Large intestine (tissue), 12 donors: ENCODE measurements at places on chromosomes 7 and 10. TPM values are rescaled to one million over a fixed set of nuclear protein-coding genes. Genes with fewer than 3 reads are reported as not detected.

DNA sequence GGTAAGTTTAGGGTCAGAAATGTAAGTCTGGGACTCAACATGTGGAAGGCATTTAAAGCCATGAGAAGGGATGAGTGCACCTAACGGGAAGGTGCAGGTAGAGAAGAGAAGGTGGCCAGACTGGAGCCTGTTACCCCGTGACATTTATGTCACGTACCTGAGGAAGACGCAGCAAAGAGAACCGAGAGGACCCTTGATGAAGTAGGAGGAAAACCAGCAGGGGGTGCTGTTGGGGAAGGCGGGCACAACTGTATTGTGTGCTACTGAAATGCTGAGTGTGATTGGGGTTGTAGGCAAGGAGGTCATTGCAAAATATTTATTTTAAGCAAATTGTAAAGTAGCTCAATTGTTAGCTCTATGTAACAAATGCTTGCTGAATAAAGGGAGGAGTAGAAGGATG lies 338.2 kb upstream of the PRKCQ start:
- H3K27ac ChIP-seq = no peak overlapping the region
- no peaks in the 10 kb centered on the region for H3K36me3 ChIP-seq
- H3K27me3 ChIP-seq = peaks cover 3% of the 10 kb centered on the region
- no peak for DNase-seq

GRCh38 chr7:47046949-47047348 lies 535.0 kb downstream of the TNS3 start:
- no peak overlapping the region for H3K4me3 ChIP-seq
- H3K27me3 ChIP-seq = no peaks in the 10 kb centered on the region
- no peaks in the 10 kb centered on the region for H3K4me1 ChIP-seq
- no peak for DNase-seq
- H3K36me3 ChIP-seq = no peaks in the 10 kb centered on the region

- DNase-seq = no peak
- H3K36me3 ChIP-seq = peaks cover 2% of the 10 kb centered on the region
- no peak overlapping the region for H3K4me3 ChIP-seq
- no peak overlapping the region for H3K27ac ChIP-seq
- H3K4me1 ChIP-seq = no peaks in the 10 kb centered on the region
Observed at GRCh38 chr10:92219559-92219958, 71.3 kb downstream of the CPEB3 start.

The HKDC1 gene
- 91.5 TPM for polyA plus RNA-seq

The LRMDA gene
- polyA plus RNA-seq = 5.3 TPM
